ENCODE measurements at places on chromosomes 13 and 19.

DNA sequence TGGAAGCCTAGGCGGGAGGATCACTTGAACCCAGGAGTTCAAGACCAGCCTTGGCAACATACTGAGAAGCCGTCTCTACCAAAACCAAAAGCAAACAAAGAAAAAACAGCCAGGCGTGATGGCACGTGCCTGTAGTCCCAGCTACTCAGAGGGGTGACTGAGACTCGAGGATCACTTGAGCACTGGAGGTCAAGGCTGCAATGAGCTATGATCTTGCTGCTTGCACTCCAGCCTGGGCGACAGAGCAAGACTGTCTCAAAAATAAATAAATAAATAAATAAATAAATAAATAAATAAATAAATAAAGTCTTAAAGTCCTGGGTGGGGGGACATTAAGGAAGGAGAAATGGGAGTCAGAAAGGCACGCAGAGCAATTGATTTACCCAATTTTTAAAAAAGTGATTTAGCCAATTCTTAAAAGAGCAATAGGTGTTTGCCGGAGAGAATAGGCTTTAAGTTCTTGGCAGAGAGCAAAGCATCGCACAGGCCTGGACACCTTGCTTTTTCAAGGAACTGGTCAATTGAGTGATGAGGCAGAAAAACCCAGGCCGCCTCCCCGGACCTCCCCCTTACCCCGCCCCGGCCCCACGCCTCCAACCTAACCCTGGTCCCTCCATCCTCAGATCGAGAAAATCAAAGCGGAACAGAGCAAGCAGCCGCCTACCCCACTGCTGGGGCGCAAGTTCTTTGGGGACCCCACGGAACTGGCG lies 9.5 kb upstream of the SHKBP1 start:
- DNase-seq: no peak

GRCh38 chr13:79614250-79614918 lies 133.4 kb downstream of the NDFIP2 start:
- no peak for DNase-seq

GRCh38 chr19:51025809-51026553 lies 435 bp downstream of the KLK11 start:
- no peak for DNase-seq

- DNase-seq: no peak
These were observed 27.1 kb downstream of the IZUMO4 start for GRCh38 chr19:2123682-2124387.

DNA sequence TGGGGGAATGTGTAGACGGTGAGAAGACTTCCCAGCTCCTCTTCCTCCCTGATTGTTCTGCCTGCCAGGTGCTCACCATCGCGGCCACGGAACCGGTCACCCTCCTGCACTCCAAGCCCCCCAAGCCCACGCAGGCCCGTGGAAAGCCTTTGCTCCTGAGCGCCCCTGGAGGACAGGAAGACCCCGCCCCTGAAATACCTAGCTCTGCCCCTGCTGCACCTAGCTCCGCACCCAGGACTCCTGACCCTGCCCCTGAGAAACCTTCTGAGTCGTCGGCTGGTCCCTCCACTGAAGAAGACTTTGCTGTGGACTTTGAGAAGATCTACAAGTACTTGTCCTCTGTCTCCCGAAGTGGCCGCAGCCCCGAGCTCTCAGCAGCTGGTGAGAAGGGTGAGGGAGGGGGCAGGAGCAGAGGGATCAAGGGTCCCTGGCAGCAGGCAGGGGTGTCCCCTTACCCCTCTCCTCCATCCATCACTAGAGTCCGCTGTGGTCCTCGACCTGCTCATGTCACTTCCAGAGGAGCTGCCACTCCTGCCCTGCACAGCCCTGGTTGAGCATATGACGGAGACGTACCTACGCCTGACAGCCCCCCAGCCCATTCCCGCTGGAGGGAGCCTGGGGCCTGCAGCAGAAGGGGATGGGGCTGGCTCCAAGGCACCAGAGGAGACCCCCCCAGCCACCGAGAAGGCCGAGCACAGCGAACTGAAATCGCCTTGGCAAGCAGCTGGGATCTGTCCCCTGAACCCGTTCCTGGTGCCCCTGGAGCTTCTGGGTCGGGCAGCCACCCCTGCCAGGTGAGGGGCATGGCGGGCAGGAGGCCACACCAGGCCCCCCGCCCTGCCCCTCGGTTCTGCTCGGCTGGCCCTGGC lies 2.1 kb downstream of the SNAPC2 start:
- DNase-seq: no peak

- no peak for DNase-seq
These were observed 81.1 kb upstream of the SIAH3 start for GRCh38 chr13:45932676-45933075.

Data from skeletal muscle cell (primary cell).